ENCODE measurements at places on chromosomes 1 and 21. TPM values are rescaled to one million over a fixed set of nuclear protein-coding genes. Genes with fewer than 3 reads are reported as not detected.
A peak's percentile ranks its signal among the peaks of the same experiment; 100 is the strongest.

DNA sequence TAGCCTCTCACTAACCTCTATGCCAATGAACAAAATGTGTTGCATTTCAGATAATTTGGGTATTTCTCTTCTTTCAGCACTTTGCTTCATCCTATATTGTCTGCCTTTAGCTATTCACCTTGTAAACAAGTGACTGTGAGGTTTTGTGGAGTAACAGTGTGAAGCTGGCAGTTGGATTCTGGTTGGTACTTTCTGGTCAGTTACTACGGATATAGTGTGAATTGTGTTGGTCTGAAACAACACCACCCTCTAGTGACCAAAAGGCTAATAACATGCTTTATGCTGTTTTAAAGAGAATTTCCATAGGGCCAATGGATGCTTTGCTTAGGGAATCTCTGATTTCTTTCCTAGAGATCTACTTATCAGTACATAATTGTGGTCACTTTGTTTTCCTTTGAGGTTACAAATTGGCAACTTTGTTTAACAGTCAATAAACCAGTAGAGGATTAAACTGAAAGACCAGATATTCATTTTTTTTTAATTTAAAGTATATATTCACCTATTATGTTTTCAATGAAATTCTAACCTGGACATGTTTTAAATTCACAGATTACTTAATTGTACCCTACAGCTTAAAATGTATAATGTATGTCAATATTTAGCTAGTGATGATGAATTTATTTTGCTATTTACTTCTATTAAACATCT, 2.5 kb upstream of the PTGER3 start:
- H3K27me3 ChIP-seq: peaks cover 18% of the 10 kb centered on the region
- no peak overlapping the region for H3K27ac ChIP-seq
- H3K4me1 ChIP-seq: peaks cover 23% of the 10 kb centered on the region
- H3K36me3 ChIP-seq: no peaks in the 10 kb centered on the region

HSPG2 gene
- 7.2 TPM for total RNA-seq

DNA sequence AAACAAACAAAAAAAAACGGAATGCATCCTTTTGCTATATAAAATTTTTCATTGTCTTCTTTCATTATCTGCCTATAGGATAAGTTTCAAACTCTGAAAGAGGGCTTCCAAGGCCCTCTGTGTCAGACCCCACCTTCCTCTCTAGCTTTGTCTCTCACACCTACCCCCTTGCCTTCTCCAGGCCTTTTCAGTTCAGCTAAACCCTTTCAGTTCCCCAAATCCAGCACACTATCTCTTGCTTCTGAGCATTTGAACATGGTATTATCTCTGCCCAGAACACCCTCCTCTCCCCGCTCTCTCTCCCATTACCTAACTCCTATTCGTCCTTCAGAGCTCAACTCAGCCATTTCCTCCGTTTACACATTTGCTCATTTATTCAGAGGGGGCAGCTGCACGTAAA, 35.7 kb downstream of the C1orf216 start:
- no peak overlapping the region for H3K27ac ChIP-seq
- no peaks in the 10 kb centered on the region for H3K36me3 ChIP-seq
- DNase-seq: no peak
- peaks cover 20% of the 10 kb centered on the region for H3K27me3 ChIP-seq
- H3K4me1 ChIP-seq: no peaks in the 10 kb centered on the region

- H3K4me1 ChIP-seq: peaks cover 74% of the 10 kb centered on the region
- no peaks in the 10 kb centered on the region for H3K27me3 ChIP-seq
- peak overlapping the region; percentile 99 for H3K27ac ChIP-seq
- H3K4me3 ChIP-seq: no peak overlapping the region
- DNase-seq: no peak
Measured at GRCh38 chr1:26784023-26784871, 3.5 kb upstream of the PIGV start.

- no peaks in the 10 kb centered on the region for H3K36me3 ChIP-seq
- no peak overlapping the region for H3K27ac ChIP-seq
- no peaks in the 10 kb centered on the region for H3K27me3 ChIP-seq
- H3K4me1 ChIP-seq: no peaks in the 10 kb centered on the region
- no peak for DNase-seq
Measured at GRCh38 chr1:186078245-186078644, 296.8 kb downstream of the TPR start.

- no peaks in the 10 kb centered on the region for H3K36me3 ChIP-seq
- H3K4me1 ChIP-seq: peaks cover 2% of the 10 kb centered on the region
- H3K27me3 ChIP-seq: peaks cover 3% of the 10 kb centered on the region
- DNase-seq: no peak
- H3K4me3 ChIP-seq: no peak overlapping the region
Measured at GRCh38 chr1:235910357-235911299, 43.9 kb upstream of the LYST start.

GRCh38 chr1:185398022-185398421, 81.0 kb upstream of the IVNS1ABP start:
- no peak for DNase-seq
- H3K4me1 ChIP-seq: peaks cover 5% of the 10 kb centered on the region
- H3K27me3 ChIP-seq: no peaks in the 10 kb centered on the region

DNA sequence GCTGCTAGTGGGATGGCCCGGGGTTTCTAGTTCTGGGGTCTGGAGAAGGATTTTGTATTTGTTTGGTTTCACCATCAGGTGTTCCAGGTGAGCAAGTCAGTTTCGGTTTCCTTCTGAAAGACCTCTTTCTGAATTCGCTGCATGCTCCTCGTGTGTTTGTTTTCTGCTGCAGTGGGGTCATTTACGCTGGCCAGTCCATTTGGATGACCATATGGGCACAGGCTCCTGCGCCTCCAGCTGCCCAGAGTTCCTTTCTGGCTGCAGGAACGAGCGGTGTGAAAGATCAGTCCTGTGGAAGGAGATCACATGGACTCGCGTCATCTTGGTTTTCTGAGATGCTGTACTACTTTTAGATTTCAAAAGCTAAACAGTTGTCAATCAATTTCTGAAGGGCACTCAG, 83.7 kb upstream of the GCLM start:
- no peaks in the 10 kb centered on the region for H3K4me1 ChIP-seq
- no peak for DNase-seq
- no peak overlapping the region for H3K4me3 ChIP-seq
- H3K27me3 ChIP-seq: peaks cover 41% of the 10 kb centered on the region

- H3K27ac ChIP-seq: no peak overlapping the region
- H3K36me3 ChIP-seq: no peaks in the 10 kb centered on the region
- no peak overlapping the region for H3K4me3 ChIP-seq
- no peak for DNase-seq
Measured at GRCh38 chr1:229230140-229230892, 40.6 kb upstream of the RAB4A start.

- H3K27me3 ChIP-seq: peaks cover 3% of the 10 kb centered on the region
- no peaks in the 10 kb centered on the region for H3K4me1 ChIP-seq
- no peaks in the 10 kb centered on the region for H3K36me3 ChIP-seq
- no peak overlapping the region for H3K27ac ChIP-seq
Measured at GRCh38 chr1:75265792-75266191, 131.6 kb downstream of the LHX8 start.

CFAP107 gene
- not detected for total RNA-seq

IL24 gene
- total RNA-seq: not detected

RGSL1 gene
- total RNA-seq: not detected

BMP8B gene
- total RNA-seq: 0.41 TPM

DNA sequence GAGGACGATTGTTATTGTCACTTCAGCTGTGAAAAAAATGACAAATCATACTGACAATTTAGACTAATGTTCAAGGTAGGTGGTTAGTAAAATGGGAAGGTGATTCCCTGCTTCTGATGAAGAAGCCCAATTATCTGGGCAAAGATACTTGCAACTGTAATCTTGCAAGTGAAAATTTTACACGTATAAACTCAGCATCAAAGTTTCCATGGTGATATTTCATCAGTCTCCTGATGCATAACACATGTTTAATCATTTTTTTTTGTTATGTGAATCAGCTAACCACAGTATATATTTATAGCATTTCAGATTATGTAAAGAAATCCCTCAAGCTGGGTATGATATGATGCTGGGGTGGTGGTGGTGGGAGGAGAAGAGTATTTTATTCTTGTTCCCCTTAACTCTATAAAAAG, 16.4 kb upstream of the KCNK1 start:
- H3K4me1 ChIP-seq: no peaks in the 10 kb centered on the region
- no peaks in the 10 kb centered on the region for H3K36me3 ChIP-seq
- H3K27ac ChIP-seq: no peak overlapping the region

GRCh38 chr1:11676386-11677103, 4.4 kb downstream of the MAD2L2 start:
- no peaks in the 10 kb centered on the region for H3K27me3 ChIP-seq
- H3K36me3 ChIP-seq: no peaks in the 10 kb centered on the region
- no peak for DNase-seq
- H3K4me3 ChIP-seq: peak overlapping the region; percentile 34
- H3K27ac ChIP-seq: no peak overlapping the region
- H3K4me1 ChIP-seq: peaks cover 15% of the 10 kb centered on the region

DNA sequence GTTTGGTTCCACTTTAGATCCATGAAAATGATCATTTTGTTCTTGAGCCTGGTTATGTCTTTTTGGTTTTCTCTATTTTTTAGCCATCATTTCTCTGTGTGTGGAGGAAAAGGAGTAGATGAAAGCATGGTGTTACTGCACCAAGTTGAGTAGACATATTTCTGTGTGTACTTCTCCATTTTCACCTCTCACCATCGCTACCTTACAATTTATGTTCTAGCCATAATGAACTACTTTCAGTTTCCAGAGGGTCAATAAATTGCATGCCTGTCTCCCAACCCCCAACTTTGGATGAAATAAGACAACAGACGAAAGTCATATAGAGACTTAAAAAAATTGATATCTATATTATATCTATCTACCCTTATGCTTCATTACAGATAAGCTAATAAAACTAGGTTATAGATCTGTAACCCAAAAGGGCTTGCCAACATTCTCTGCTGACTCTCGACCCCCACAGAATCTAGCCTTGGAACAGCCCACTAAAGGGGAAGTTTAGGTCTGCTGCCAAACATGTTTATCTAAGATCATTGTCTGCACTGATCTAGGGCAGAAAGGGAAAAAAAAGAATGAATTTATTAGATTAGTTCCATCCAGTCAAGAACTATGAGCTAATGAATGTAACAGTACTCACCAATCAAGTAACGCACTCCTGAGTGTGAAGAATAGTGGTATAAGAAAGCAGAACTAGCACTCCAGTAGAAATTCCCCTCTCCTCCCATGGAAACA, 7.5 kb upstream of the MAN1A2 start:
- H3K27me3 ChIP-seq: no peaks in the 10 kb centered on the region
- peak overlapping the region; percentile 19 for H3K4me3 ChIP-seq
- no peak for DNase-seq
- no peaks in the 10 kb centered on the region for H3K36me3 ChIP-seq
- peak overlapping the region; percentile 97 for H3K27ac ChIP-seq

- H3K36me3 ChIP-seq: no peaks in the 10 kb centered on the region
- H3K4me3 ChIP-seq: no peak overlapping the region
- H3K4me1 ChIP-seq: peaks cover 6% of the 10 kb centered on the region
- H3K27me3 ChIP-seq: no peaks in the 10 kb centered on the region
- no peak overlapping the region for H3K27ac ChIP-seq
- no peak for DNase-seq
Measured at GRCh38 chr1:6145396-6145750, 34.7 kb downstream of the CHD5 start.

RGS4 gene
- total RNA-seq: not detected

Data from naive thymus-derived CD8-positive, alpha-beta T cell (primary cell).